NCI-H510A treated with DMSO at 0.1 percent for 48 hours (cell line): ENCODE measurements at places on chromosomes 4 and X.

DNA sequence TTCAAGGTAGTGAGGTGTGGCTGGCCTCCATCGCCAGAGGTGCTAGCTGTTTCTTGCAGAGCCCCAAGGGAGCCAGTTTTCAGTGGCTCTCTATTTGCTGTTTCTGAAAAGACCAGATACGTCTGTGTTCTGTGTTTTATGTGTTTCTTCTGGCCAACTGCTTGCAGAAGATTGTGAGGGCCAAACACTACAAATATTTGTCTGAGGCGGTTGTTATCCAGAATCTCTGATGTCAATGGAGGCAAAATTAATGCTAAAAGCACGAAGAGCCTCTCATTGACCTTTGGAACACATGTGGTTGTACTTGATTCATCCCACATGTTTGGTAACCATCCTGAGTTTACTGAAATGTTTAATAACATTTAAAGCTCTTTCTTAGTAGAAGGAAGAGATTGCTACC is 113.9 kb downstream of the CT47B1 start:
- DNase-seq = no peak

- DNase-seq = no peak
These were observed 145.1 kb downstream of the APBB2 start for GRCh38 chr4:41069257-41069656.

- no peak for DNase-seq
These were observed 51.3 kb downstream of the SOD3 start for GRCh38 chr4:24846716-24847115.

GRCh38 chr4:188459381-188459780 is 320.1 kb downstream of the TRIML1 start:
- DNase-seq = no peak

- DNase-seq = no peak
These were observed 23.1 kb downstream of the CD40LG start for GRCh38 chrX:136671006-136671610.

DNA sequence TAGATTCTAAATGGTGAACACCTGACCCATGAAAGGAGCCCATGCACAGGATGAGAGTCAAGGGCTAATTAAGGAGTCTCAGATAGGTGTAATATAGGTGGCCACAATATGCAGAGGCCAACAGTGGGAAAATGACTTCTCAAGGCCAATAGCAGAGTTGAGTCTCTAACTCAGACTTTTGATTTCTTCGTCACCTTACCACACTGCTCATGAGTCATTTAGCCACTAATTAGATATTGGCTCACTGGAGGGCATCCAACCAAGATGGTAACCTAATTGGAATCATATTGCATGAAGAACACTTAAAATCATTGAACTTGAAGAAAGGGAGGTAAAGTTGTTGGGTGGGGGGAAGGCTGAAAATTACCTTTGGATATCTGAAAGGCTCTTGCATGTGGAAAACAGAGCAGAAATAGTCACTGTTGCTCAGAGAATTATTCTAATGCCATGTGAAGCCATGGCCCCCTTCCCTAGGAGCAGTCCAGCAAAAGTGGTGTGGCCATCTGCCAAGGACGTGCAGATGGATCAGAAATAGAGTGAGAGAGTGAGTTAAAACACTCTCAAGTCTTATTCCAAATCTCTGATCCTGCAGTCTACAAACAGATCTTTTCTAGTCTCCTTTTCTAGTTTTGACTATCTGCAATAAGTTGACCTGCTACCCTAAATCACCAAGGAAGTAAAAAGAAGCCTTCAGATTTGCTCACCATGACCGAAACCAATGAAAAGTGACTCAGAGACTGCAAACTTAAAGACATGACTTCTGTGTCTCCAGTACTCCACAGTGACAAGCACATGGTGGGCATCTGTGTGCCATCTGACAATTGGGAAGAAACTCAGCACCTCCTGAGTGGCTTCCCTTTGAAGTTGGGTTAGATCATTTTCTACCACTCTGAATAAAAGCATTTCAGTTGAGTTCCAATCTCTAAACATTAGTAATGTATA is 93.9 kb upstream of the C1QTNF7 start:
- DNase-seq = no peak

DNA sequence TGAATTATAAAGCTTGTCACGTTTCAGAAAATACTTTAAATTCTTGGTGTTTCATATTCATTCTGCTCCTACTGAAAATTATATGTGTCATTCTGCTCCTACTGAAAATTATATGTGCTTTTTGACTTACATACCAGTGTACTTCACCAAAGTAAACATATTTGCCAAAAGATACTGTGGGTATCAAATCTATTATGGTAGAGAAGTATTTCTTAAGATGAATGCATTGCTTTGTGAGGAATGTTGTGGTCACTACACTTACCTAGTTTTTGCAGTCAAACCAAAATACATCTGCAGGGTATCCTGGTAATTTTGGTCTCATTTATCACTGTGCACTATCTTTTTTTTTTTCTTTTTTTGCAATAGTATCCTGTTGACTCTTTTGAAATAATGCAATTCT is 287.7 kb upstream of the MAD2L1 start:
- DNase-seq = no peak

DNA sequence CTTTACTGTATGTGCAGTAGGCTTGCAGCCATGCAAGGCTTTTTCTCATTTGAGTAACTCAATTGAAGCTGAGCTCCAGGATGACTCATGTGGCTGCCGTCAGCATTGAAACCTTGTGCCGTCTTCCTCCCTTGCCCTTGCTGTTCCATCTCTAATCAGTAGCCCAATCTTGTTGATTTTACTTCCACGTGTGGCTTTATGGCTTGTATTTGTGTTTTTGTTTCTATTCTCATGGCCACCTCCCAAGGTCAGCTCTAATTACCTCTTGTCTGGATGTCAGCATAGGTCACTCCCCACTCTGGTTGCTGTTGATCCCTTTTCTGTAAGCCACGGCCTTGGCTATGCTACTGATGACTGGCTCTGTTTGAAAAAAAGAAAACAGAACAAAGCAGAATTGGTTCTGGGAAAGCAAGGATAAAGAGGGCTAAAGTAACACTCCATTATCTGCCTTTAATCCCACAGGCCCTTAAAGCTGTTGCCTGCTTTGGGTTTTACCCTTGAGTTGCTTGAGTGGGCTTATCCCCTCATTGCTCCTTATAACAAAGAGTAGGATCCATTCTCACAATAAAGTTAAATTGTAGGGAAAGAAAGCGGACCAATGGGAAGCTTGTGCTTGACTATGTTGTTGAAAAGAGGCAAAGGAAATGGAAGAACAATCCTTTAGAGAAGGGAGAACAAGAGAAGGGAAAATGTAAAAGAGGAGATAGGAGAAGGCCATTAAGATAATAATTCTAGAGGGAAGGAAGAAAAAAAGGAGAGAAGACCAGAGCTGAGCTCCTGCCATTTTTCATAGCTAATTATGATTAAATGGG is 173.9 kb upstream of the PGRMC2 start:
- DNase-seq = no peak

- DNase-seq = no peak
These were observed 33.5 kb upstream of the CHRNA9 start for GRCh38 chr4:40301603-40302002.
